ENCODE measurements at places on chromosomes 1 and 21.

- DNase-seq = no peak
Measured at GRCh38 chr21:15023776-15024175, 41.0 kb downstream of the NRIP1 start.

- DNase-seq = no peak
Measured at GRCh38 chr21:38621132-38621531, 122.9 kb upstream of the ERG start.

GRCh38 chr1:44408212-44408582 lies 3.1 kb downstream of the RNF220 start:
- no peak for DNase-seq

DNA sequence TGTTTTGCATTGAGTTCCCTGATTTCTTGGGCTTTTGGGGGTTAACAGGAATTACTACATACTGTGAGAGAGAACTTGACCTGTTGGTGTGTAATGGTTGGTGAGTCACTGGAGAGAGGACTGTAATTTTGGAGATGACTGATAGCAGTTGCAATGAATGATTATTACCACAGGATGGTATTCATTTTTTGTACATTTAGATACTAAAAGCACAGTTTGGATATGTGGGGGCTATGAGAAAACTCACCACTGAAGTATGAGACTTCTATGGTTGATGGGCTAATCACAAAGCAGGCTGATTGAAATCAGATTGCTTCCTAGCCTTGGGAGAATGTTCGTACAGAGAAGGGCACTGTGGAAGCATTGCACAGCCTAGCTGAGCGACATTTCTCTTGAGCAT lies 1571.3 kb upstream of the PRMT6 start:
- no peak for DNase-seq

GRCh38 chr1:204902671-204903070 lies 32.0 kb downstream of the NFASC start:
- DNase-seq = peak; percentile 91

- no peak for DNase-seq
Measured at GRCh38 chr1:78424720-78425119, 66.1 kb upstream of the PTGFR start.

DNA sequence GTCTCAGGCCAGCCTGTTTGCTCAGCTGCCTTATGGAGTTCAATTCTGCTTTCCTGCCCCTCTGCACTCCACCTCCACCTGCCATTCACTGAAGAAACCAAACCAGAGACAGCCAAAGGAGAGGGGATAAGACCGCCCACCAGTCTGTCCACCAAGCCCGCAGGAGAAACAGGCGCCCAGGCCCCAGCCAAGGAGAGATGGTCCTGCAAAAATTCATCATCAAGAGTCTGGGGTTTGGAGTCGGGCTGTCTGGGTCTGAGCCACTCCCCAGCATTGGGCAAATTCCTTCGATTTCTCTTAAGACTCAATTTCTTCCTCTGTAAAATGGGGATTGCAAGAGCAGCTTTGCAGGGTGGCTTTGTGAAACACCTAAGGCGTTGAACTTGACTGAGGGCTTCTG lies 121.4 kb upstream of the RUNX3 start:
- DNase-seq = no peak

DNA sequence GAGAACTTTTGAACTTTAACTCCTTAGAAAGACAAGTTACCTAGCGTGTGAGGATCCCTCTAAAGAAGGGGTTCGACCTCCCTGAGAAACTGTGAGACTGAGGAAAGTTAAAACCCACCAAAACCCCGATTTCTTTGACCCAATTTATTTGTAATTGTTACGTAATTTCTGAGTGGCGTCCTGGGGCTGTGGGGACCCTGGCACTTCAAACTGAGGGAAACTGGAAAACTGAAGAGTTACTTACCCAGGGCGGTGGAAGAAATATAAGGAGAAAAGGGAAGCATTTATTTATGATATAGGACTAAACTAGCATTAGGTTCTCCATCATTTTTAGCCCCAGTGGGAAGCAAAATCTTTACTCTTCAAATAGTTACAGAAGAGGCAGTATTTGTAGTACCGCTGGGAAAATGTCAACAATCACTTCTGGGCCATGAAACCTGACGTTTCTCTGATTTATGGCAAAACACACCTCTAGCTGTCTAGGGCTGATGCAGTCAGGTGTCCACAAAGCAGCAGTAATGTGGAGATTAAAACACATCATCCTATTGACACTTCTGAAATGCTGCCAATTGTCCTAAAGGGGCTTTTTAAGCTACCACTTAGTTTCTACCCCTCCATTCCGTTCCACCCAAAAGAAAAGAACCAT lies 430 bp downstream of the S100B start:
- DNase-seq = peak; percentile 32

GRCh38 chr1:200634261-200635122 lies 13.9 kb upstream of the KIF14 start:
- no peak for DNase-seq

DNA sequence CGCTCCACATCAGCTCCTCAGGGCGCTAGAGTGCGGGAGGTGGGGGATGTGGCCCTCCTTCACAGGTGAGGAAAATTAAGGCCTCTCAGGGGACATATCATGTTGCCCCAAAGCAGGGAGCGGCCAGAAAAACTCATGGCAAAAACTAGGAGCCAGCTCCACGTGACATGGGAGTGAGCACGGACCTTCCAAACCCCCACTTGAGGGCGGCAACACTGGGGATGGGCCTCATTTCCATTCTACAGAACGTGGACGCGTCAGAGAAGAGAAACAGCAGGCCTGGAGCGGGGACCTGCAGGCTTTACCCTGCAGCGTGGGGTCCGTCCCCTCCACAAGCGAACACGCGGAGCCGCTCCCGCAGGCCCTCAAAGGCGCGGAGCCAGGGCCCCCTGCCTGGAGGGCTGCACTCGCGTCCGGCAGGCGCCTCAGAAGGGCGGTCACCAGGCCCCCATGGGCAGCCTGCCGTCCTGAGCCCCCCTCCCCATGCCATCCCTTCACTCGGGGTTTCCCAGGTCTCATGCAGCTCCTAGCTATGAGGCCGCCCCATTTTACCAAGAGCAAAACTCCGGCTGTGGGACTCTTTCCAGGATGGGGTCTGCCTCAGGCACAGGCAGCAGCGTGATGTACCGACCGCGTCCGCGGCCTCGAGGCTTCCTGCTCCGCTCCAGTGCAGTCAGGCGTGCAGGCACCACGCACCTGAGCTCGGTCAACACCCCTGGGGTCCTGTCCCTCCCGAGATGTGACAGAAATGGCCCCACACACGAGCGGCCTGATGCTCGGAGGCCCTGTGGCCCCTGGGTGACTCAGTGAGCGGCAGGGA lies 5.5 kb downstream of the CFAP410 start:
- DNase-seq = no peak

- DNase-seq = no peak
Measured at GRCh38 chr1:6959491-6959890, 174.2 kb downstream of the CAMTA1 start.

DNA sequence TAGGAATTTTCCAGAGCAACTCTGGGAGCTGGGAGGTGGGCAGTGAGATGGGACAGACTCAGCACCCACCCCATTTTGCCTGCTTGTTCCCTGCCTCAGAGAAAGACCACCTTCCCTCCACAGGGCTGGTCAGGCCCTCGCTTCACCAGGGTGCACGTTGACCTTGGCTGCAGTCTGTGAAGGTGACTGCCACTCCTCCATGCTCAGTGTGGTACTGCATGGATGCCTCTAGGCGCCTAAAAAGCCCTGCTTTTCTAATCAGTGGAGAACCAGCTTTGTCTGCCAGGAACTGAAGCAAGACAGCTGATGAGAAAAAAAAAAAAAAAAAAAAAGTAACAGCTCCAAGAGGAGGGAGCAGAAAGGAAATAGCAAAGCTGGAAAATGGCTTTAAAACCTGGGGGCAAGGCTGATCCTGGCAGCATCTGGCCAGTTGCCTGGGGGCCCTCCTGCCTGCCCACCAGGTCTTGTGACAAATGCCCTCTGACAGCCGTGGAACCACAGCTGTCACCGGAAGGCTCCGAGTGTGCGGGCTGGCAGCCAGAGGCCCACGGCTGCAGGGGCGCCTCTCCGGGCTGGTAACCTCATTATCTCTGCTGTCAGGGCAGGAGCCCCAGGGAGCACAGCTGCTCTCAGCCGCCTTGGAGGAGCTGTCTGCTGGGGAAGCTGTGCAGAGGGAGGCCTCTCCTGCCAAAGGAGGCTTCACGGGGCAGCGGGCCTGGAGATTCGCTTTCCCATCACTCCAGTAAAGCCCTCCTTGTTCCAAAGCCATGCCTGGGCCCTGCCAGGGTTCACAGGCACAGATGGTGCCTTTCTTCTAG lies 13.7 kb downstream of the KIAA1614 start:
- no peak for DNase-seq

DNA sequence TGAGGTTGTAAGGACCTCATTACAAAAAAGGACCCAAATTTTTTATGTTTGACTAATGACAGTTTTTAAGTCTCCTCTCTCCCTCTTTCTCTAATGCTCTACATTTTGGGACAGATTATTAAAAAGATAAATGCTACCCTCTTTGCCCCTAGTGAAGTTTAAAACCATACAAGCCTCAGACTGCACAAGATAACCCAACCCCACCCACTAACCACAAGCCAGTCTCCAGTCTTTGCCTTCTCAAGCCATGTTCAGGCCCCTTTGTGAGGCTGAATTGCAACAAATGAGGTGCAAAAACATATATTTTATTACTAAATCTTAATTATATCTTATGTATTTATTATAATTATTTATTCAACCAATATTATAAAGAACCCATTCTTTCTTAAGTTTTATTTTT lies 597.2 kb upstream of the BRINP3 start:
- DNase-seq = no peak

GRCh38 chr1:13623021-13623637 lies 39.5 kb downstream of the PDPN start:
- DNase-seq = no peak

DNA sequence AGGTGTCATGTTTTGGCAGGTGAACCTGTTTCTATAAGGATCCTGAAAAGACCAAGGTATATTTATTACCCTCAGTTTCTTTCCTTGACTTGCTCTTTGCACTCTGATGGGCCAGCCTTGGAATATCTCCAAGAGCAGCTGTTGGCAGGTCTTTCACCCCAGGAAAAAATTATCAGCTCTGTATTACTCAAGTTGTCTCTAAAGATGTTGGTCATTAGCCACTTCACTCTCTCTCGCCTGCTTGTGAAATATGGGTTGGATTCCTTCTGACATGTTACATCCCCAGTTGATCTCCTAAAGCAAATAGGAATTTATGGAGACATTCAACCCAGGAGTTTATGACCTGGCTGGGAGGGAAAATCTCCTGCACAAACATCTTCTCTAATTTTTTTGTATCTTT lies 85.9 kb downstream of the KCNJ15 start:
- no peak for DNase-seq

DNA sequence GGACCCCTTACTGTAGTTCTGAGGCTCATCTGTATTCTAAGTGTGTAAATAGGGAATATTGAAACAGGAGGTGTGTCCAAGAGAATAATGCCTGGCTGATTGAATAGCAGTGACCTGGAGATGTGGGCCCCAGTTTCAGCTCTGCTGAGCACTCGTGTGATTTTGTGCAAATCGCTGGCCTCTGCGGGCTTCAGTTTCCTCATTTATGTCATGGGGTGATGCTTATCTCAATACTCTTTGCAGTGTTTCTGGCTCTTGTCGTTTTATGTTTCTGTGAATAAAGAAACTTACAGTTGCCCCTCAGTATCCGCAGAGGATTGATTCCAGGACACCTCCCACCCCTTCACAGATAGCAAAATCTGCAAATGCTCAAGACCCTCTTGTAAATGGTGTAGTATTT lies 5.0 kb downstream of the COG2 start:
- DNase-seq = no peak

DNA sequence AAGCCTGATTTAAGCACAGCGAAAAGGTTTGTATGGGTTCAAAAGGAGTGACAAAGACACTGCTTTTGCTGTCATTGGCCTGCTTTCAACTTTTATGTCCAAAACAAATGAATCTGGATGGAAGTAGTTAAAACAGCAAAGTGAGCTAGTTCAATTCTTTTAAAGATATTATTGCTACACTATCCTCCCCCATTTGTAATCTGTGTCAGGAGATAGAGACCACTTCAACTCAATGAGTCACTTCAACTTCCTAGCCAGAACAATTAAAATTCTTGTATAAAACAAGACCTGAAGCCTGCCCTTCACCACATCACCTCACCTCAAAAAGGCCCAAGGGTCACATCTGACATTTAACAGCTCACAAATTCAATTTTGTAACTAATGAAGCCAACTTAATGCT lies 364.1 kb upstream of the LYPLAL1 start:
- no peak for DNase-seq

DNA sequence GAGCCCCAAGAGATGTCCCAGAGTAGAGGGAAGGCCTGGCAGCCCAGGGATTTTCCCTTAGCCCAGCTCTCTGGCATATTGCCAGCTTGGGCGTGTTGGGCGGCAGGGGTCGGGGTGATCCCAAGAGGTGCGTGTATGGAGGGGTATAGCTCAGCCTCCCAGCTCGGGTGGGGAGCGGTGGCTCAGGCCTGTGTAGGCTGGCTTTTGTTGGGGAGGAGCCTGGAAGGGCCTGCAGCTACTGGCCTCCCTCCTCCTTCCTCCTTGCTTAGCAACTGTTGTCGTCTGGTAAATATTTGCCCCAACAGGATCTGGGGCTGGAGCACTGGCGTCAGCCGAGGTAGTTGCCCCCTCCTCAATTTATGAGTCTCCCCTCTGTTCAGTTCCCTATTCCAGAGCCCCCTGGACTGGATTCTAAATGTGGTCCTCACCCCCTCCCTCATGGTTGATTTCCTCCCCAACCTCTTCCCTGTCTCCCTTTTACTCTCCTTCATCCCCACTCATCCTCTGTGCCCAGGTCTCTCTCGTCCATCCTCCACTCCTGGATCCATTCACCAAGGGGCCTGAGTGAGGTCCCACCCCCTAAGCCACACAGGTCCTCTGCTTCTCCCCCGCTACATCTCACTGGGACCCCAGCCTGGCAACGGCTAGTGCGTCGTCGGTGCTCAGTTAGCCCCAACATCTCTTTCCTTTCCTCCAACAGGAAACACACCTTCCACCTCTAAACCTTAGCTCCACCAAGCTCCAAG lies 10.3 kb upstream of the LMNA start:
- DNase-seq = no peak

- no peak for DNase-seq
Measured at GRCh38 chr21:36783612-36784374, 84.9 kb downstream of the SIM2 start.

DNA sequence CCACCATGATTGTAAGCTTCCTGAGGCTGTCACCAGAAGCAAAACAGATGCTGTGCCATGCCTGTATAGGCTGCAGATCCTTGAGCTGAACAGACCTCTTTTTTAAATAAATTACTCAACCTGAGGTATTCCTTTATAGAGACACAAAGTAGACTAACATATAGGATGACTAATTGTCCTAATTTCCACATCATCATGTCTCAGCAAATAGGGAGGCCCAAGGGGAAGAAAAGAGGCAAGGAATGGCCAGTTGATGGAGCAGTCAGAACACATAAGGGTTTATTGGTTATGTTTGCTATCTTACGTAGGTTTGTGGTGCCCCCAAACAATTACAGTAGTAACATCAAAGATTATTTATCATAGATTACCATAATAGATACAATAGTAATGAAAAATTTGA lies 126.2 kb downstream of the RASAL2 start:
- no peak for DNase-seq

- DNase-seq = no peak
Measured at GRCh38 chr1:196701144-196701543, 49.3 kb downstream of the CFH start.

GRCh38 chr1:226310245-226310540 lies 1.2 kb upstream of the LIN9 start:
- DNase-seq = no peak

Data from NCI-H187 treated with DMSO at 0.1 percent for 48 hours (cell line).